ENCODE measurements at places on chromosomes 5 and 9.

DNA sequence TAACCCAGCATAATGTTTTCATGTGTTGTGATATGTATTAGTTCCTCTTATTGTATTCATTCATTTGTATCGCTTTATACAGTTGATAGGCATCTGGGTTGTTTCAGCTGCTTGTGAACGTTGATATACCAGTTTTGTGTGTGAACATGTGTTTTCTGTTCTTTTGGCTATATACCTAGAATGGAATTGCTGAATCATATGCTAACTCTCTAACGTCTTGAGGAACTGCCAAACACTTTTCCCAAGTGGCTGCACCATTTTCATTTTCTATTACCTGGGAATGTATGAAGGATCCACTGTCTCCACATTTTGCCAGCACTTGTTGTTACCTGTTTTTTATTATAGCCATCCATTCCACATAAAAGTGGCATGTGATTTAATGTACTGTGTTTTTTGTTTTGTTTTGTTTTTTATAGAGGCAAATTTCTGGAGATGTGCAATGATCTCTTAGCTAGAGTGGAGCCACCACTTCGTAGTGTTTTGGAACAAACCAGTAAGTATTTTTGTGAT, 34.6 kb downstream of the HSPA4 start:
- no peak for DNase-seq

DNA sequence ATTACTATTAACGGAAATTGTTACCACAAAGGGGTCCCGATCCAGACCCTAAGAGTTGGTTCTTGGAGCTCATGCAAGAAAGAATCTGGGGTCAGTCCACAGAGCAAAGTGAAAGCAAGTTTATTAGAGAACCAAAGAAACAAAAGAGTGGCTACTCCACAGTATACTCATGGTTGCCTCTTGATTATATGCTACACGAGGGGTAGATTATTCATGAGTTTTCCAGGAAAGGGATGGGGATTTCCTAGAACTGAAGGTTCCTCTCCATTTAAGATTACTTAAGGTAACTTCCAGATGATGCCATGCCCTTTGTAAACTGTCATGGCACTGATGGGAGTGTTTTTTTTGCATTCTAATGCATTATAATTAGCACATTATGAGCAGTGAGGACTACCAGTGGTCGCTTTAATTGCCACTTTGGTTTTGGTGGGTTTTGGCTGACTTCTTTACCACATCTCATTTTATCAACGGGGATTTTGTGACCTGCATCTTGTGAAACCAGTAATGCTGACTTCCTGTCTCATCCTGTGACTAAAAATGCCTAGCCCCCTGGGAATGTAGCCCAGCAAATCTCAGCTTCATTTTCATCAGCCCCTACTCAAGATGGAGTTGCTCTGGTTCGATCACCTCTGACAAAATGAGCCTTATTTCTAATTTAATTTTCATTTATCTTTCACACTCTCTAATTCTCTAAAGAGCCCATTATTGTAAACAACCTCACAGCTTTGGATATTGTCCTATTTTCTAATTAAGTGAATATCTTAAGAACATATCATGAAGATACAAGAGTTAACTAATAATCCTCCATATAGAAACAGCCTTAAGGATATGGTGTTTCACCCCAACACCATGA, 336.3 kb downstream of the RASEF start:
- no peak for DNase-seq

DNA sequence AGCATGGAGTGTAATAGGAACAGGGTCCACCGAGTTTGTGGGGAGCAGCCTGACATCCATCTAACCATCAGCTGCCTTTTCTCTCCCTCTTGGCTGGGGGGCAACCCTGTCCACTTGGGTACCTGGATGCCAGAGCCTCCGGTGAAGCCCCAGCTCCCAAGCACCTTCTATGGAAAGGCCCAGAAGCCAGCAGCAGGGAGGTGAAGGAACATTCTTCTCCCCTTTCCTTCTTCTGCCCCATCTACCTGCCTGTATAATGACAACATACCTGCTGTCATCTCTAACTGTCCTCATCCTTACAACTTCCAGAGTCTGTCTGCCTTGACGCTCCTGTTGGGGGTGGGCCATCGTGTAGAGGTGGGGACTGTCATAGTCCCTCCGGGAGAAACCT, 33.1 kb downstream of the THBS4 start:
- DNase-seq, result no peak

DNA sequence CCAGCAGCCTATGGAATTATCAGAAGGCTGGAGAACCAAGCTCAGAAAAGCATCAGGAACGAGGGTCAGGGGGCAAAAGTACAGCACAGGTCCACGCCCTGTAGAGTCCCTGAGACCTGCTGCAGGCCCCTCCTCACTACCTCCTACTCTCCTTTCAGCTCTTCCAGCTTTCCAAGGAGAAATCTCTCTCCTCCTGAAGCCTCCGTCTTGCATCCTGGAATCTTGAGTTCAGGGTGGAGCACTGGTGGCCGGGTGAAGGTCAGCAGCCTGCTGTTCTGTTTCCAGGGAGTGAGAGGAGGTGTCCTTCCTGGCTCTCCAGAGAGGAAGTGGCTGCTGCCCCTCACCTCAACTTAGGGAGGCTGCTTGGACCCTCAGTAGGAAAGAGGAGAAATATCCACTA, 342.3 kb downstream of the ZSWIM6 start:
- no peak for DNase-seq

- peak; percentile 72 for DNase-seq
These were observed 14.3 kb upstream of the RNF130 start for GRCh38 chr5:180085837-180086236.

DNA sequence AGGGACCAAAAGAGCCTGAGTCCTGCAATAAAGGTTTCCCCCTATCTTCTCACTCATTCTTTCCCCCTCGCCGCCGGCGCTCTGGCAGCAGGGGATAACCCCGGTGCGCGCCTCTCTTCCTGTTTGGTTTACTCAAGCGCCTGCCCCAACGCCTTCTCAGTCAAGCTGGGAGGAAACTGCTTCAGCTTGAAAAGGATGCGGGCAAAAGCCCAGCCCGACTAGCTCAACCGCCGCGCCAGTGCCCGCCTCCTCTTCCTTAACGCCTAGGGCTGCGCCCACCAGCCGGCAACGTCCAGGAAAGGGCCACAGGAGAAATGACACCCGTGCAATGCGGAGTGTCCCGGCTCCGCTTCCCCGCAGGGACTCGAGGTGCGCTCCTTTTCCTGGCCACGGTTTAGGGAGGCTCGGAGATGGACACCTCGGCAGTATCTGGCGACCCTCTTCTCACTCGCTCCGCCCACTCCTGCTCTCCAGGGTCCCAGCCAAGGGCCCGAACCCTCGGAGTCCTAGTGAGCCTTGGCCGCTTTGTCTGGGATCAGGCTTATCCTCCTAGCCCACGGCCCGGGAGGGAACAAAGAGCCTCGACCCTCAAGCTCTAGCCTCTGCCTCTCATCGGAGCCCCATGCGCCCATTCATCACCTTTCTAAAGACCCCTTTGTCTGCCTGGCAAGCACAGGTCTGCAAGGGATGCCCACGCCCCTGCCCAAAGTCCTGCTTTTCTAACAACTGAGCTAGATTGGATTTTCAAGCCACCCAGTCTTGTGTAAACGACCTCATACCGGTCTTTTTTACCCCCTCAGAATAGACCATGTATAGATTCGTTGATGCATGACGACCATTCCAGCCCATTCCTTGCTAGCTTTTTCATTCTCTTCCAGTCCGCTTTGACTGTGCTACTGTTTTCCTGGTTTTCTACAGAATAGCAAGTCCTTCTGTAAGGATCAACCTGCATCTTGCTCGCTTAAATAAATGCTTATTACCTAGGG, 2.0 kb downstream of the ST8SIA4 start:
- DNase-seq, result peak; percentile 94

- no peak for DNase-seq
These were observed 121.7 kb upstream of the ZNF366 start for GRCh38 chr5:72628771-72629371.

DNA sequence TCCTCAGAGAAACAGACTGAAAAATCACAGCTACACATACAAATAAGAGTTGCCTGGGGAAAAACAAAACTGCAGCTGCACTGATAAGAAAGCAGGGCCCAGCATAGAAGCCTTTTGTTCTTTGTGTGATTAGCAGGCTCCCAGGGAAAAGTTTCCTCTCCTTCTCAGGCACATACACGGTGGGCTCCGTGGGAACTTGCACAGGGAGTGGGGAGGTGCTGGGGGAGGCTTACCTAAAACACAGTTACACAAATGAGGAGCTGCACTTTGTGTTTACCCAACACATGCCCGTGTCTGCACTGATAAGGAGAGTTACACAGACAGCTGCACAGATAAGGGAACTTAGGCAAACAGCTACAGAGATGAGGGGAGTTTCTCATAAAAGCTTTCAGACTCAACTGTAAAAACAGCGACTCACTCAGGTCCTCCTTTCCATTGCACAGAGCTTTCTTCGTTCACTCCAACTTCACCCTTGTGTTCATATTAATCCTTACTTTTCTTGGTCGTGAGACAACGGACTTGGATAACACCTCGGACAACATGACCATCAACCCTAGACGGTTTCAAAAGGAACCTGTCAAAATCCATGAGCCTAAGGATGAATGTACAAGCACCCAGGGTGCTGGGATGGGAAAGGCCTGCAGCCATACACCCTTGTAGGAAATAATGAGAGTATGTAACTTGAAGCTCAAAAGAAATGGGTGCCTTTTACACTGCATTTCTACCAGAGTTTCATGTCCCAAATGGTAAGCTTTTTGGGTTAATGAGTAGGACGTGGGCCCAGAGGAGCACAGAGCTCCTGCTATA, 50.8 kb downstream of the SERINC5 start:
- DNase-seq, result no peak

- no peak for DNase-seq
These were observed 53.5 kb upstream of the EPB41L4A start for GRCh38 chr5:112472614-112473013.

- DNase-seq, result no peak
These were observed 91.9 kb downstream of the FEM1C start for GRCh38 chr5:115452536-115453235.

GRCh38 chr5:133868946-133869518, 99.4 kb downstream of the C5orf15 start:
- DNase-seq, result peak; percentile 79

GRCh38 chr9:6567140-6567591, 78.4 kb downstream of the GLDC start:
- no peak for DNase-seq

- no peak for DNase-seq
These were observed 118.8 kb downstream of the GADD45G start for GRCh38 chr9:89723469-89724100.

- no peak for DNase-seq
These were observed 414.5 kb downstream of the ACTL7B start for GRCh38 chr9:108441251-108441650.

- DNase-seq, result no peak
These were observed 19.0 kb downstream of the NEURL1B start for GRCh38 chr5:172659909-172660628.

DNA sequence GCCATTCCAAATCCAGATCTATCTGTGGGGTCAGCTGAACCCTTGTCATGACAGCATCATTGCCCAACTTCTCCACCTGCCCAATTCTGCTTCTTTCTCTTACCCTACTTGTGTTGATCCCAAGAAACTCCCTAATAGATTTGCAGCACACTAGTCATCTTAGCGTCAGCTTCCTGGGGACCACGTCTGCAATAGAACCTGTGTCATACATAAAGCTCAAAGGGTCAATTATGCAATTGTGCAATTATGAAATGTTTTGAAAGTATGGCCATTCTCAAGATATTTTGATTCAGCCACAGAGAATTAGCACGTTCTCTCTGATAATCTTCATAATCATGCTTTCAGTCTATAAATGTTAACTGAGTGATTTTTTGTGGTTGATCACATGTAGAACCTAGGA, 87.4 kb upstream of the PAPPA start:
- no peak for DNase-seq

GRCh38 chr5:149273237-149273636, 1.6 kb downstream of the AFAP1L1 start:
- no peak for DNase-seq

DNA sequence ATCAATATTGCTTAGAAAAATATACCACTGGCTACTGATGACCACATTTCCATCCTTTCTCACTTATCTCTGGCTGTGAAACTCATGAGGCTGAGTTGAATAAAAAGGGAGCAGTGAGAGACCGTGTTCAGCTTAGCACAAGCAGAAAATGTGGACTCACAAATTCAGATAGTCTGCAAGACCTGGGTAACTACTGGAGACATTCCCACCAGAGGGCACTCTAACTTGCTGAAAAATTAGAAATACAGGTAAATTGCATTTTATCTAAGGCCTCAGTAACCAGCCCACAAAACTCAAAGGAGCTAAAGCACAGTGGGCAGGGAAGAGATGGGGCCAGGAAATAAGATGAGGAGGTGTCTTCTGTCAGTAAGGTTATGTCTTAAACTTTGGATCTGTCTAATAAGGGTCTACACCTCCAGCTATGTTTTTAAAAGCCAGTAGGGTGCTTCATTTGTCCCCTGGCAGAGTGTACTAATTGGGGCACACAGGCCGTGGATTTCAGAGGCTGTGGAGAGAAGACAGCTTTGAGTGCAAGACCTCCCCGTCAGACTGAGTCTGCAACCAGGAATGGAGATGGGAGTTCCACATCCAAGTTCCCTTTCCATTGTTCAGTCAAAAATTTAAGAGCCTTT, 8.7 kb upstream of the NDUFB6 start:
- peak; percentile 81 for DNase-seq

GRCh38 chr5:31478901-31479300, 53.0 kb downstream of the DROSHA start:
- DNase-seq, result no peak

- no peak for DNase-seq
These were observed 101.4 kb downstream of the PPARGC1B start for GRCh38 chr5:149831492-149831891.

- DNase-seq, result no peak
These were observed 46.7 kb downstream of the RASGEF1C start for GRCh38 chr5:180162304-180162661.

- DNase-seq, result no peak
These were observed 500.7 kb downstream of the CDH12 start for GRCh38 chr5:22352493-22352892.

GRCh38 chr9:82271106-82271561, 282.6 kb downstream of the SPATA31D1 start:
- DNase-seq, result no peak

GRCh38 chr9:127285965-127286364, 21.4 kb downstream of the GARNL3 start:
- DNase-seq, result no peak

- DNase-seq, result no peak
These were observed 6.7 kb downstream of the GCNT1 start for GRCh38 chr9:76465442-76466298.

- no peak for DNase-seq
These were observed 59.1 kb downstream of the CHSY3 start for GRCh38 chr5:129963359-129963758.

DNA sequence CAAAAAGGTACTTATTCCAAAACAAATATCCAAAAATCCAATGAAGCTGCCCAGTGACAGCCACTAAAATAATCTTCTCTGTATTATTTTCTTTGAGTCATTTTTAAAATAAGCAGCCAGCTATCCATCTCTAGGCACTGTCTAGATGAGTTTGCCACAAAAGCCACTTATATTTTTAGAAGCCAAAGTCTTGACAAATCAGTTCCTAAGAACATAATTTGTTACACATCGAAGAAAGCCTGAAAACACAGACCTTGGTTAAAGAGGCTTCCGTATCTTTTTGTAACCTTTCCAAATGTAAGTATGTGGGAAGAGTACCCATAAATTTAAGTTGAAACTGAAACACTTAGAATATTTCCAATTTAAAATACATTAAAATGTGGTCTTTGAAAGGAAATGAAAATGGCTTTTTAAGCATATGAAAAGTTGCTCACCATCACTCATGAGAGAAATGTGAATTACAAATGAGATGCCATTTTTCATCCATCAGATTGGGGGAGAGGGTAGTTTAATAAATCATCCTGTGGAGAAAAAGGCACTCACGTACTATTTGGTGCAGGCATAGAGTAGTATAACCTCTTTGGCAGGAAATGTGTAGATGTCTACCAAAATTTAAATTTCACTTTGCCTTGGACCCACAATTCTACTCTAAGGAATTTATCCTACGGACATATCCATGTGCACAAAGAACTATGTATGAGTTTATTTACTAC, 180.4 kb downstream of the MLLT3 start:
- DNase-seq, result peak; percentile 46
